ENCODE measurements at places on chromosomes 11 and 22. TPM values are rescaled to one million over a fixed set of nuclear protein-coding genes. Genes with fewer than 3 reads are reported as not detected.

Gene LMNTD2
- total RNA-seq = 5.9 TPM

Gene LRFN4
- total RNA-seq = 14.0 TPM

Gene IGLL1
- not detected for total RNA-seq

Gene DSCAML1
- total RNA-seq = 1.3 TPM

Gene FGF4
- total RNA-seq = not detected

Gene OR2AG2
- 0.14 TPM for total RNA-seq

Gene LRRN4CL
- 2.0 TPM for total RNA-seq

Gene UBQLNL
- 0.72 TPM for total RNA-seq

Gene ZBTB16
- 221 TPM for total RNA-seq

Gene MPZL2
- total RNA-seq = 119 TPM

Gene CABP4
- total RNA-seq = 3.2 TPM

Gene SHISA8
- not detected for total RNA-seq

Gene PDGFB
- total RNA-seq = 29.8 TPM

Gene CRYBB3
- 0.72 TPM for total RNA-seq

Gene OR51E1
- total RNA-seq = not detected

Gene OR52I1
- total RNA-seq = not detected

Gene GRK3
- total RNA-seq = 26.0 TPM

Gene RELT
- 11.7 TPM for total RNA-seq

Gene PIWIL4
- 2.9 TPM for total RNA-seq

Gene HBG2
- 1.0 TPM for total RNA-seq

Gene CFL1
- 608 TPM for total RNA-seq

Gene LIN7C
- 36.5 TPM for total RNA-seq

Gene PAX6
- total RNA-seq = not detected

Gene DERL3
- total RNA-seq = 3.8 TPM

Gene OR5F1
- not detected for total RNA-seq
